NCI-H1436 treated with DMSO at 0.1 percent for 48 hours (cell line): ENCODE measurements at places on chromosomes 6 and 20.

DNA sequence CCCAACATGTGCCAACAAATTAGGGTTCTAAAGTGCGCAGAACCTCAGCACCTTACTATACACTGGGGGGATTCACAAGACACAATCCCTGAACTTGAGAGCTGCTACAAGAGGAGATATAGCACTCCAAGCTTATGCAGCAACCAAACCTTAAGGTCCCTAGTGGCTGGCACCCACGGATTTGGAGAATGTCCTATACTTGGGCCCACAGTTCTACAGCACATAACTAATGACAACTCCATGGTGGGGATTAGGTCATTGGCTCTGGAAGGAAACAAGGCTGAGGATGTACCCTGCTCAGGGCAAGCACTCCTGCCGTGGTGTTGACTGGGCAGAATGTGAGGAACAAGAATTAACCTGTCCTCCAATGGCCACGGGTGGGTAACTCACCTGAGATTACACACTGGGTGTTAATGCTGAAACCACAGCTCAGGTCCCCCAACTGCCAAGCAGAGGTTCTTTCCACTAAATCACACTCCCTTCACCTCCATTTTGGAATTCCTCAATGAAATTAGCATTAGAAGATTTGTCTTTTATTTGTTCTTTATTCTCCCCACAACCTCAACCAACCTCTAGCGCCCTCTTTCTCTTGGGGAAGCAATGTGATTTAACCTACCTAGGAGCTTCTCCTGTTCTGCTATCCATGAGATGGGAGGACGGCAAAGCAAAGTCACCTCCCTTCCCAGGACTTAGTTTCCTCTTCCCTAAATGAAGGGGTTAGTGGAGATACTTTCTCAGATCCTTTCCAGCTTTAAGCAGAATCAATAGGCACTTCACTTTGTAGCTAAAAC is 32.0 kb downstream of the TRERF1 start:
- DNase-seq, result no peak

DNA sequence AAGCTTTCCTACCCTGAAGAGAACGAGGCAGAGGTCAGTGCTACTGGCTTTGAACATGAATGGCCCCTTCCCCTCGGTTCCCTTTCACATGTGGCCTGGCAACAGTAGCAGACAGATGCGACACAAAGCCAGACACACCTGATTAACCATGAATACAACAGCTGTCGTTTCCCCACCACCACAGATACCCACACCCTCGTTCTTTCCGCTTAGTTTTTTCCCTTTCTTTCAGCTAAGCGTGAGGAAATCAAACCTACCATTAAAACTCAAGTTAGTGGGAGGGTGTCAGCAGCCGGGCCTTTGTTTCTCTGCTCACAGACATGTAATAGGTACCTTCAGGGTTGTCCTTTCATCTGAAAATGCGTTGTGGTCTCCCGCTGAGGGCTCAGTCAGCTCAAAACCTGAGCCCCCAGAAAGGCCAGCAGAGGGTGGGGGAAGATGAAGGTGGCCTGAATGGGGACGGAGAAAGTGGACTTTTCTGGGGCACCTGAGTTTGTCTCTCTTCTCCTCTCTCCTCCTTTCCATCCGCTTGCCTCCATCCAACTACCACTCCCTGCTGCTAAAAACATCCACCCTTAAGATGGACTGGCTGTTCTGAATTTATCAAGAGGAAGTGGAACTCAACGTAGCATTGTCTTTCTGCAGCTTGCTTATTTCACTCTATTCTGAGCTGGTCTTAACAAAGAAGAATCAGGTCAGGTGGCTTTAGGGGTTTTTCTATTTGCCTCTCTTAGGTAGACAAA is 516.6 kb upstream of the JARID2 start:
- no peak for DNase-seq

DNA sequence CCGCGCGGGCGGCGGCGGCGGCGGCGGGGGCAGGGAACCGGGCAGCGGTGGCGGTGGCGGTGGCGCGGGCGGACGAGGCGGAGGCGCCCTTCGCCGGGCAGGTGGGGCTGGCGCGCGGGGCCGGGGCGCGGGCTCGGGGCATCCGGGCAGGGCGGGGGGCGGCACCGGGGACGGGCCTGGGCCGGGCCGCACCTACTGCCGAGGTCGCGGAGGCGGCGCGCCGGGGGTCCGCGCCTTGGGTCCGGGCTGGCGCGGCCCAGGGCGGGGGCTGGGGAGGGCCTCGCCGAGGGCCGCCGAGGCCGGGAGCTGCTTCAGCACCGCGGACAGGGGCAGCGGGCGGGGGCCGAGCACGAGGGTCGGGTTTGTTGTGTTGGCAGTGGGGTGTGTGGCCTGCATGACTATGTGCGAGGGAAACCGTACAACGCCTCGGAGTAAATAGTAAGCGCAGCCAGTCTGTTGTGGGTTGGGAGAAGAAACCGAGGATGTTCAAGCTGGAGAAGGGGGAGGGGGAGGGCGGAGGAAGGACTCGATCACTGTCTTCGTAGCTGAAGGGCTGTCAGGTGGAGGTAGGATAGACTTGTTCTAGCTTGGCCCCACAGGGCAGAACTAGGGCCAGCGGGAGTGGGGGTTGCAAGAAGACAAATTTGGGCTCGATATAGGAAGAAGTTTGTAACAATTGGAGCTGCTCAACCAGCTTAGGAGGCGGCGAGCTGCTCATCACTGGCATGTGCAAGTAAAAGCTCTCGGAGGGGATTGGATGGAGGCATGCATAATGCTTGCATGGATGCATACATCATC is 593 bp downstream of the MMP24 start:
- no peak for DNase-seq

DNA sequence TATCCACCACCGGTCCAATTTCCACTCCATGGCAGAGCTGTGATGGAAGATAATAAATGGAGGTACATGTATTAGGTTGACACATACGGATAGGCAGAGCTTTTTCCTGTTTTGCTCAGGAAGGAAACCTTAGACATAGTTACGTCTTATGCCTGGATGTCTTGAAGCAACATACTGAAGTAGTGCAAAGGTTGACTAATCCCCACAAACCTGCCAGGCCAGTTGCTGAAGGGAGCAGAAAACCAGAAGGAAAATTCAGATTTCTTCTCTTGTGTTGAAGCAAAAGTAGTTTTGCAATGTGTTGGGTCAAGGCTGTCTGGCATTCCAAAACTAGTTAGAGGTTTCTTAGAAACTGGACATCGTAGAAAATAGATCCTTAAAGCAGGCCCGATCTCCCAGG is 68.7 kb downstream of the PHACTR1 start:
- no peak for DNase-seq

- DNase-seq, result no peak
These were observed 2.9 kb downstream of the WFDC12 start for GRCh38 chr20:45121388-45121787.

- no peak for DNase-seq
These were observed 20.1 kb upstream of the EMILIN3 start for GRCh38 chr20:41386502-41387427.

DNA sequence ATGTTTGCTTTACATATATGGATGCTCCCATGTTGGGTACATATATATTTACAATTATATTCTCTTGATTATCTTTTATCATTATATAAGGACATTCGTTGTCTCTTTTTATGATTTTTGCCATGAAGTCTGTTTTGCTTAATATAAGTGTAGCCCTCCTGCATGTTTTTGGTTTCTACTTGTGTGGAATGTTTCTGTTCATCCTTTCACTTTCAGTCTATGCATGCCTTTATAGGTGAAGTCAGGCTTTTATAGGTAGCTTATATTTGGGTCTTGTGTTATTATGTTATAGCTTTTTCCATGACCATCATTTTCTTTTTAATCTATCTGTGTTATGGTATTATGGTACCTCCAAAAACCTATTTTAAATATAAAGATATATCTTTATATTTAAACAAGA is 612.5 kb upstream of the HS3ST5 start:
- DNase-seq, result no peak

- DNase-seq, result no peak
These were observed 15.0 kb downstream of the PREX1 start for GRCh38 chr20:48812600-48813445.

GRCh38 chr20:14036567-14036966 is 41.3 kb downstream of the MACROD2 start:
- no peak for DNase-seq

- no peak for DNase-seq
These were observed 69.9 kb upstream of the STMND1 start for GRCh38 chr6:17031961-17032360.

DNA sequence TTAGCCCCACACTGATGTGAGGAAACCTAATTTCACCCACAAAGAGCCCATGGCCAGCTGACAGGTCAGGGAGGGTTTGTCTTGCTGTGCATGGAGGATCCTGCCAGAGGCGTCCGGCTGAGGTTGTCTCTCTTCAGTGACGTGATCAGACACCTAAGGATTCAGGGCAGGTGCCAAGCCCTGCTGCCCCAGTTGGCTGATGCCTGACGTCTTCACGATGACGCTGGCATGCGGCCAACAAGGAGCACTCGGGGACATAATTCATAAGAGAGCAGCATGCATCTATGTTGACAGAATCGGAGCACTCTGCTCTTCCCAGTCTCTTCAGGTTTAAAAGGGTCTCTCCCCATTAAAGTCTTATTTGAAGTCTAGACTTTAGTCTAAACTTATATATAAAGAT is 47.8 kb downstream of the PSMB1 start:
- DNase-seq, result peak; percentile 33

- DNase-seq, result no peak
These were observed 22.8 kb downstream of the PLEKHG1 start for GRCh38 chr6:150622476-150622875.

DNA sequence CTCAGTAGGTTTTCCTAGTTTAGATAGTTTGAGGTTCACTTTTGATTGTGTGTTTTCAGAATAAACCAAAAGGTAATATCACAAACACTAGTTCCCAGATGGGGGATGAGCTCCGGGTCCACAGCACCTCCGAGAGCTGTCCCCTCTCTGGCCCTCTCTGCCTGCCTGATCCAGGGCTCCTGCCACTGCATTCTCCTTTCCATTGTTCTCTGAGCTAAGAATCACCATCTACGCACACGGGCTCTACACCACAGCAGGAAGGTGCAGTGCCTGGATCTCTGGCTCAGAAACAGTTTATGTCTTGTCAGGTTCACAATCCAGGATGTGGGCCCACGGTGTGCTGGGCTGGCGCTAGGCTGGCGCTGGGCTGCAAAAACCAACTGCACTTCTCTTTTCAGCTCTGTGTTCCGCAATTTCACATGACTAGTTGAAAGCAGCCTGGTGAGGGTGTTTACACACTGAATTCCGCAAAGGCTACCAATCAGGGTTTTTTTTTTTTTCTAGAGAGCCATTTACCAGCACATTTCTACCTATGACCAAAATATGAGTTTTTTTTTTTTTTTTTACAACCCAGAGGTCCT is 167.5 kb downstream of the SOD2 start:
- no peak for DNase-seq

GRCh38 chr6:45732731-45733130 is 282.9 kb downstream of the CLIC5 start:
- no peak for DNase-seq

DNA sequence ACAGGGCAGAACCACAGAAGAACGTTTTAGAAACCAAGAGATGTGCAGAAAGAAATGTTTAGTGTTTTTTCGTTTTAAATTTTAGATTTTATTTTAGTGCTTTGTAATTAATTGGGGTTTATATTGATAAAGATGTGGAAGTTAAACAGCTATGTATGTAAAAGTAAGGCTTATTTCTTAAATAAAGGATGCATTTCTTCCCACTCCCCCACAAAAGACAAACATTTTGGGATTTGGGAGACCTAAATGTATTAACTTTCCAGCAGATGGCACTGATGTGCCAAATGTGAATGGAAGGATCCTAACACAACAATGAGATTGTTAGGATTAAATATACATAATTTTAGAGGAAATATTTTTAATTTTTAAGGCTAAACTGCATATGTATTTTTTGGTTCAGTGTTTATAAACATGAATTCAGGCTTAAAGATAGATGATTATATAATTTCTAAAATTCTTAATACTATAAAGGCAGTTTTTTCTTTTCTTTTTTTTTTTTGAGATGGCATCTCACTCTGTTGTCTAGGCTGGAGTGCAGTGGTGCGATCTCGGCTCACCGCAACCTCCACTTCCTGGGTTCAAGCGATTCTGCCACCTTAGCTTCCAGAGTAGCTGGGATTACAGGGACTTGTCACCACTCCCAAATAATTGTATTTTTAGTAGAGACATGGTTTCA is 12.0 kb downstream of the PFDN4 start:
- DNase-seq, result no peak

DNA sequence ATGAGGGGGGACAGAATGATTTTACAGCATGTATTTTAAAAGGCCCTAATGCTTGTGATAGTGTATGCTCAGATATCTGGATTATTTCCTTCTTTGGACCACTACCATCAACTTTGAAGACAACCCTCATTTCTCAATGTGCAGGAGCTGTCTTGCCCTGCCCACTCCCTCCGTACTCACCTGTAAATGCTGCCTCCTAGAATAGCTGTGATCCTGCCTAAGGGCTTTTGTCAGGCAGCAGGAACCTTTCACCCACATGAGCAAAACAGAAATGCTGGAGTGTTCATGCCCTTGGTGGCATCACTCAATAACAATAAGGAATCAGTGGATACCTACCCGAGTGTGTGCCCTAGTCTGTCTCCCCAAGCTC is 723.6 kb upstream of the FLRT3 start:
- no peak for DNase-seq

- DNase-seq, result no peak
These were observed 24.6 kb downstream of the RBM38 start for GRCh38 chr20:57415771-57416170.
